ENCODE measurements at places on chromosomes 11 and 22. TPM values are rescaled to one million over a fixed set of nuclear protein-coding genes. Genes with fewer than 3 reads are reported as not detected.
A peak's percentile ranks its signal among the peaks of the same experiment; 100 is the strongest.

DNA sequence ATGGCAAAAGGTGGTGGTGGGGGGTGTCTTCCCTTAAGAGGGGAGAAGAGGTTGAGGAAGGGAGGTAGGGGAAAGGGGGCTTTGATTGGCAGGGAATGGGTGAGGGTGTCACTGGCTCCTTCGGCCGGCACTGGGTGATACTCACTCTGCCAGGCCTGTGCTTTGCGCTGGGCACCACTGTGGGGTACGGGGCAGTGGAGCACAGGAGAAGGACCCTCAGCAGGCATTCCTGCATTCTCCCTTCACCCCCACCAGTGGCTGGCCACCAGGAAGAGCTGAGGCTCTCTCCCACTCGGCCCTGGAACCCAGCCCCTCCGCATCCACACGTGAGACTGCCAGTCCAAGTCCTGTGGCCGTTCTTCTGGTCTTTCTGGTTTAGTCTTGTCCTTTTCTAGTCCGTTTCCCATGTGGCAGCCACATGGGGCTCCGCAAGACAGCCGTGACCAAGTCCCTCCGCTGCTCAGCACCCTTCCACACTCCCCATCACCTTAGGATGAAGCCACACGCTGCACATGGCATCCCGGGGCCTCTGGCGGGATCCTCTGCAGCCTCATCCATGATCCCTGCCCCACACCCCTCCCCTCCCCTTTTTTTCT lies 8.0 kb downstream of the CAPN5 start:
- no peak for DNase-seq
- no peak overlapping the region for H3K4me3 ChIP-seq
- H3K36me3 ChIP-seq: peaks cover 5% of the 10 kb centered on the region
- no peaks in the 10 kb centered on the region for H3K27me3 ChIP-seq
- no peak overlapping the region for H3K27ac ChIP-seq
- no peaks in the 10 kb centered on the region for H3K4me1 ChIP-seq

DNA sequence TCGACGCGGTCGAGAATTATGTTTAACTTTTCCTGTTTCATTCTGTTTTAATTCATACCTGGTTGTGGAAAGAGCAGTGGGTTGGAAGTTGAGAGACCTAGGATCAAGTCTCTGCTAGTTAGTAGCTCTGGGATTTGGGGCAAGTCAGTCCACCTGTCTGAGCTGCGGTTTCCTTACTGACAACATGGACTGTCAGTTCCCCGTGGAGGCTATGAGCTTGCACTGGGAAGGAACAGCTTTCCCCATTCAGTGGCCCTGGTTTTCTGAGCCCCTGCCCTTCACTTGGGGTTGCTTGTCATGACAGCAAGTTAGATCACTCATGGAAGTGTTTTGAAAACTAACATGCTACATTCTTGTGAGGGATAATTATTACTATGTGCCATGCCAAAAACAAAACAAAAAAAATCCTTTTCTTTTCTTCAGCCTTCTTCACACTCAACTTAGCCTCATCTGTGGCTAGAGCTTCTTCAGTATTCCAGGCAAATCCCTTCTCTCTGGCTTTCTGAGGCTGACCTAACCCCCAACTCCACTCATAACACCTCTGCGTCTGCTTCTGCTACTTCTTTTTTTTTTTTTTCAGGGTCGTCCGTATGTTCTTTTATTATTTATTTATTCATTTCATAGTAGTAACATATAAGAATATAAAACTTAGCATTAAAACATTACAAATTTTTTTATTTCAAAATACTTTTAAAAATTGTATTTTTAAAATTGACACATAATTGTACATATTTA lies 43.0 kb upstream of the ZBED5 start:
- DNase-seq: no peak
- no peak overlapping the region for H3K4me3 ChIP-seq
- no peak overlapping the region for H3K27ac ChIP-seq
- H3K4me1 ChIP-seq: no peaks in the 10 kb centered on the region

DNA sequence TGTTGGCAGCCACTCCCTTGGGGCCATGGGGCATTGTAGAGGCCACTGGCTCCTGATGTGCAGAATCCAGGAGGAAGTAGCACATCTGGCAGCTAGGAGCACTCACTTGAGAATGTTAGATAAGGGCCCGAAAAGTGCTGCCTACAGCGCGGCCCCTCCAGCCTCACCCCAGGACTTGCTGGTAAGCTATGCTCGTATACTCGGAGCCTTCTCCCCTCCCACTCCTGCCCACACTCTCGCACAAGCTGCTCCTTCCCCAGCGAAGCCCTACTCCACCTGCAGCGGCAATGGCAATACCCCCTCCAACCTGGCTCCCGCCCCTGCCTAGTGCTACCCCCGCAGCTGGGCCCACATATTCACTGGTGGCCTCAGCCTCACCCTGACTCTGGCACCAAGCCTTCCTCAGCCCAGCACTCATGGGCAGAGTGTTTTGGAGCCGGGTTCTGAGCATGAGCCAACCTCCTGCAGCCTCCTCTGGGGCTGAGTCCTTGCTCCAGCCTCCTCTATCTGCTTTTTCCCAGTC lies 47.7 kb downstream of the PDE2A start:
- H3K36me3 ChIP-seq: no peaks in the 10 kb centered on the region
- no peak overlapping the region for H3K4me3 ChIP-seq

DNA sequence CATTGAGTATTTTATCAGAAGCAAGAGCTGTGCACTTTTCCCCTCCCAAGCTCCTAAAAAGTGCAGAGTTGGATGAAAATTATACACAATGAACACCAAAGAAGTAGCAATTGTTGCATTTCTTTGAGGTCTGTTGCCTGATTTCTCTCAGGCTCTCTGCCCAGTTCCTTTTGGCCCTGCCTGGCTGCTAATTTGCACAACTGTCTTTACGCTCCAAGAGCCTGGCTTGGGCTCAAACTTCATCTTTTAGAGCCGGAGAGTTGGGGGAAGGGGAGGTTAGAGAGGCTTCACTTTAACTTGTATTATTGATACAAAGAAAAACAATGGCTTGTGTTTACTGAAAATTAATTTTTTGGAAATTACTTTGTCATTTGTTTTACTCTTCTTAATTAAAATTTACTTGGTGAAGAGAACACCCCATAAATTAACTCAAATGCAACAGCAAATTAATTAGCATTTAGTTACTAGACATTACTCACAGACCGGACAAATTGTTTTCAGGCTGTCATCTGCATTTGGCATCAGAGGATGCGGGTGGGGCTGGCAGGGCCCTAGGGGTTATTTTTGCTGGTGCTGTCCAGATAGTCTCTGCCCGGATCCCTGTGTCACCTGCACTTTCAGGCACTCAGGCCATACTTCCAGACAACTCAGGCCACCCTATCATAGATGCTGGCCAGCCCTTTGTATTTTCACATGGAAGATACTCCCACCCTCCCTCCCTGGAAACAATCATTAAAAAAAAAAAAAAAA lies 407.3 kb downstream of the NXPE2 start:
- no peaks in the 10 kb centered on the region for H3K27me3 ChIP-seq
- H3K36me3 ChIP-seq: no peaks in the 10 kb centered on the region
- DNase-seq: no peak
- H3K27ac ChIP-seq: no peak overlapping the region
- peaks cover 4% of the 10 kb centered on the region for H3K4me1 ChIP-seq
- no peak overlapping the region for H3K4me3 ChIP-seq

GRCh38 chr11:79076526-79077115 lies 364.2 kb downstream of the TENM4 start:
- H3K27ac ChIP-seq: no peak overlapping the region
- peak; percentile 75 for DNase-seq
- H3K4me3 ChIP-seq: no peak overlapping the region
- H3K4me1 ChIP-seq: peaks cover 10% of the 10 kb centered on the region
- no peaks in the 10 kb centered on the region for H3K27me3 ChIP-seq

The TIMP3 gene
- total RNA-seq: 1.9 TPM

The BMAL1 gene
- 7.8 TPM for total RNA-seq

The PGM2L1 gene
- total RNA-seq: 41.0 TPM

The CASP4 gene
- total RNA-seq: 0.35 TPM

The SAA4 gene
- not detected for total RNA-seq

The SMC1B gene
- total RNA-seq: not detected

The BAIAP2L2 gene
- total RNA-seq: 5.6 TPM
